ENCODE measurements at places on chromosomes 5 and 9.

DNA sequence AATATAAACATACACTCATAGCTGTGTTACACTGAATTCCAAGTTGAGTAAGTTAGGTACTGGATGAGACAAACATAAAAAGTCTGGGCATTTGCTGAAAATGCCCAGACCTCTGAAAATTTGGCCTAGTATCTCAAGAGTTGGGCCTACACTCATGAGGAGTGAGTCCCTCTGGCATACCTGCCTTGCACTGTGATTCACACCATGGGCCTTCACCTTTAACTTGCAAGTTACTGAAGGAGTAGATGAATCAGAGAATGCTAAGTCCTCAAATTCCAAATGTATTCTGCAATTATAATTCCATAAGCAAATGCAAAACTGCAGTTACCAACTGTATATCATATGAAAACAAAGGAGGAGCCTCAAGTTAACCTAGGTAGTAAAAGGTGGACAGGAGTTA, 32.3 kb upstream of the C9orf40 start:
- no peak for DNase-seq

- no peak for DNase-seq
Observed at GRCh38 chr5:14557203-14557770, 24.3 kb upstream of the OTULINL start.

GRCh38 chr5:158064334-158065123, 205.6 kb upstream of the CLINT1 start:
- DNase-seq = no peak

GRCh38 chr9:98962861-98963260, 19.2 kb downstream of the COL15A1 start:
- no peak for DNase-seq

DNA sequence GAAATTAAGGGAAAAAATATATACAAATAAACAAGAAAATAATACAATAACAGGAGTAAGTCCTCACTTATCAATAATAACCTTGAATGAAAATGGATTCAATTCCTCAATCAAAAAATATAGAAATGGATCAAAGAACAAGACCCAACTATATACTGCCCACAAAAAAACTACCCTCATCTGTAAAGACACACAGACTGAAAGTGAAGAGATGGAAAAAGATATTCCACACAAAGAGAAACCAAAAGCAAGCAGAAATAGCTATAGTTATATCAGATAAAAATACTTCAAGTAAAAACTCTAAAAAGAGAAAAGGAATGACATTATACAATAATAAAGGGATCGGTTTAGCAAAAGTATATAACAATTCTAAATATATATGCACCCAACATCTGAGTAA, 66.5 kb downstream of the KIAA0825 start:
- DNase-seq = no peak

- DNase-seq = no peak
Observed at GRCh38 chr9:124122813-124123462, 111.4 kb downstream of the LHX2 start.

DNA sequence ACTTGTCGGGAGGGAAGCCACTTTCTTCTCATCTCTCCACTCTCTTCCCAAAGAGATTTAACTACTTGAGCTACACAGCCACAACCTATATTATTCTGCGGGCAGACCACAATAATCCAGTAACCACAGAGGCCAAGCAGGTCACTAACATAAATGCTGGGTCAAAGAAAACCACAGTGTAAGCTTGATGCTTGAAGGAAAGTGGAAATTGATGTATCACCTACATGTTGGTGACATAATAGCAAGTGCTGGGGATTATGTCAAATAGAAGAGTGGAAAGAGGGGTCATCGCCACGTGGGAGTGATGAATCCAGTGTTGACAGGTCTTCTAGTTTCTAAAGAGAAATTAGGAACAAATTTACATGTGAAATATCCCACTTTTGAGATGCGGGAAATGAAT, 40.9 kb downstream of the RFK start:
- no peak for DNase-seq

All from esophagus squamous epithelium (tissue), 5 donors.